AML-193 (cell line): ENCODE measurements at places on chromosomes 2 and 18.
A peak's percentile ranks its signal among the peaks of the same experiment; 100 is the strongest.

GRCh38 chr18:10726198-10727068, 200.6 kb downstream of the NAPG start:
- no peak for DNase-seq

- DNase-seq, result no peak
Measured at GRCh38 chr2:67900826-67901225, 162.0 kb downstream of the C1D start.

DNA sequence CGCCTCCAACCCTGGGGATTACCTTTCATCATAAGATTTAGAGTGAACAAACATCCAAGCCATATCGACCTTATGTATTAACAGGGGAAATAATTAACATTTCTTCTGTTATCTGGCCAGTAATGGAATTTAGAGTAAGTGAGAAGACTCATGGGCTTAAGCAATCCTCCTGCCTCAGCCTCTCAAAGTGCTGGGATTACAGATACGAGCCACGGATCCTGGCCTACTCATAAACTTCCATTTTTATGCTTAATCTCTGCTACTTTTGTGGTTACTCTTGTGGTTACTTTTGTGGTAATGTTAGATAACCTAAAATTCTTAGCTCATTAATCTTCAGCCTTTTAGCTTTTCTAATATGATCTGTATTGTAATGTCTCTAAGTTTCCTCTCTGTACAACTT, 159.3 kb upstream of the SLC8A1 start:
- DNase-seq, result no peak

DNA sequence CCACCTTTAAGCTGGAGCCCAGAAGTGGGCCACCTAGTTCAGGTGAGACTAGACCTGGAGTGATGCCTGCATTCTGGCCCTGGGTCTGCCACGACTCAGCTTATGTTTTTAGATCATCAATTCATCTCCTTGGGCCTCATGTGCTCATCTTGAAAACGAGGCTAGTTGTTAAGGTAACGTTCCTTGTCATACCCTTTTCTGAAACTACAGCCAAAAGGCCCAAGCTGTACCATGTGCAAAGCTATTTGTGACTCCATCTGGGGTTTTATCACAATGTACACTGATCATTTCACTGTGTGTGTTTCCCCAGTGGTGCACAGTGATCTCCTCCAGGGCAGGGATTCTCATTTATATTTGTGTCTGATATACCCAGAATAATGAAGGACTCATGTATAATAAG, 138.4 kb upstream of the COPS8 start:
- no peak for DNase-seq

- no peak for DNase-seq
Measured at GRCh38 chr2:168427451-168427850, 28.6 kb upstream of the CERS6 start.

DNA sequence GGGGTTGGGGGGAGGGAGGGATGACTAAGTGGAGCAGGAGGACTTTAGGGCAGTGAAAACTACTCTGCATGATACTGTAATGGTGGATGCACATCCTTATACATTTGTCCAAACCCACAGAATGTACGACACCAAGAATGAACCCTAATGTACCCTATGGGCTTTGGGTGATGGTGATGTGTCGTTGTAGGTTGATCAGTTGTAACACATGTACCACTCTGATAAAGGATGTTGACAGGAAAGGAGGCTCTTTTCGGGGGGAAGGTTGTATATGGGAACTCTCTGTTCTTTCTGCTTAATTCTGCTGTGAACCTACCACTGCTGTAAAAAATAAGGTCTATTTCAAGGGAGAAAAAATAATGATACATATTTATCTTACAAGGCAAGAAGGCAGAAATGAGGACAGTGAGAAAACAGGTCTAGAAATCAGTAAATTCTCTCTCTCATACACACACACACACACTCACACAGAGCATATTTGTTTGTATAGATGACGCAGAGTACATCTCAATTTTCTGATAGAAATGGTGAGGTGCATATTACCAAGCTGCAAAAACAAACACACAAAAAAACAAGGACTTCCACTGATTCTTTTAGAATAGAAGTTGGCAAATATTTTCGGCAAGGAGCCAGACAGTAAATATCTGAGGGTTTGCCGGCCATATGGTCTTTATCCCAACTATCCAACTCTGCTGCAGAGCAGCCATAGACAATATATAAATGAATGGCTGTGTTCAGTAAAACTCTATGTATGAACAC, 20.2 kb downstream of the FAM124B start:
- DNase-seq, result no peak

DNA sequence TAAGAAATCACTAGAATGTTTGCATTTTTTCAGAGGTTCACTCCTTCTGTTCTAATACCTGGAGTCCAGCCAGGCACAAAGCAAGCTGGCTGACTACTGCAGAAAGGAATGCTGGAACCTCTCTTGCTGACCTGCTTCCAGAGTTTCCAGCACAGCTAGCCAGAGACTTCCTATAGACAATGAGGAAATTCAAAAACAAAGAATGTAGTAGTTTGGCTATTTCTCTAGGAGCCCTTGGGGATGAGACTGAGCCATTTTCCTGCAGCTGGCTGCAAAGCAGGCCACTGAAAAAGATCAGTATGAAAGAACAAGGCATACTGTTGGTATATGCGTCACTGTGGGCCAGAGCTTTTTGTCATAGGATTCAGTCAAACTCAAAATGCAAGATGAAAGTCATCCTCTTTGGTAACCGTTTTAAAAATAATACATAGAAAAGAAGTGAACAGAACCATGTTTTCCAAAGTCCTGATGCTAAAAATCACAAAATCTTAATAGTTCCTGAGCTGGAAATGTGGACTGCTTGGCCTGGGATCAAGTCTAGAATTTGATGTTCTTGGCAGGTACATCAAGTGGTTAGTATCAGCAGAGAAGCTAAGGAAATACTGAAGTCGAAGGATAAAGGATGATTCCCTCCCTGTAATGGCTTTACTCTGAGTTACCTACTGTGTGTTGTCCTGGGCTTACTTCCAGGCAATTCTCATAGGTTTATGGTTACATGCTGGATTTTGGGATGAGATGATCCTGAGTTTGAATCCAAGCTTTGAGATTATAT, 9.0 kb upstream of the DSEL start:
- no peak for DNase-seq

DNA sequence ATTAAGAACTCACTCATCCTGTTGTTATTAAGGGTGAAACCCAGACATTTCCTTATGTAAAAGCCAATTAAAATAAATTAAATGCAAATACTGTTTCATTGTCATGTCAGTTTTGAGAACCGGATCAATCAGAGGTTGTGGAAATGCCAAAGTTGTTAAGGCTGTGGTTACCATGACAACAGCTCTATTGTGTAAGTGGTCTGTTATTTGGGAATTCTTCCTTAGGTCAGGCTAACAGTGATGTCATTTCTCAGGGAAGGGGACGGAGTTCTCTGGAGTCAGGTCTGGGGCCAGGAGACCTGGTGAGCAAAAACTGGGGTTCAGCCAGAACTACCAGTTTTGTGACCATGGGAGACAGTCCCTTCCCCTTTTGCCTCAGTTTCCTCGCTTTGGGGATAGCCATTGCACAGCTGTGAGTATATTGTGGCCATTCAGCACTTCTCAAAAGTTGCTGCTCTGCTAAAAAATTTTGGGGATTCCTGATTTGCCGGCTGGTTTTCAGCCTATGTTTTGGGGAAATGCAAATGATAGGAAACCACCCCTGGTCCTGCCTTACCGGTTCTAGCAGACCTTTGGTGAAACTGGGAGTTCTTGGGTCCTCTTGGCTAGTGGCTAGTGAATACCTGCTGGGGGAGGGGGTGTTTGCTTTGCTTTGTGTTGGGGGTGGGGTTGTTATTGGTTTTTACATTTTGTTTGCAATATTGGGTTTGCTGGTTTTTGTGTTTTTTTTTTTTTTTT, 21.6 kb downstream of the HPCAL1 start:
- no peak for DNase-seq

DNA sequence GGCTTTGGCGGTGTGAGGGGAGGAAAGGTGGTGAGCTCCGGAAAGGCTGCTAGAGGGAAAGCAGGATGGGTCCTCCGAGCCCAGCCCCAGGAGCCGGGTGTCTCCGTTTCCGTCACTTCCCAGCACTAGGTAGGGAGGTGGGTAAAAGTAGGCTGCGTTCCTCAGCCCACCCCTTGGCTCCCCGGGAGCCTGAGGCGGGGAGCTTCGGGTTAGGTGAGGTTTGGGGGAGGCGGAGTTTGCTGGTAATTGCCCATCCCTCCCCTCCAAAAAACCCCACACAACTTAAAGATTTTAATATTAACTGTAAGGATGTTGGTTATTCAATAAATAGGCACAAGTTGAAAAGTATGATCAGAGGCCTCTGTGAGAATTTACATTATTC, 552 bp upstream of the ATF2 start:
- DNase-seq, result peak; percentile 50

DNA sequence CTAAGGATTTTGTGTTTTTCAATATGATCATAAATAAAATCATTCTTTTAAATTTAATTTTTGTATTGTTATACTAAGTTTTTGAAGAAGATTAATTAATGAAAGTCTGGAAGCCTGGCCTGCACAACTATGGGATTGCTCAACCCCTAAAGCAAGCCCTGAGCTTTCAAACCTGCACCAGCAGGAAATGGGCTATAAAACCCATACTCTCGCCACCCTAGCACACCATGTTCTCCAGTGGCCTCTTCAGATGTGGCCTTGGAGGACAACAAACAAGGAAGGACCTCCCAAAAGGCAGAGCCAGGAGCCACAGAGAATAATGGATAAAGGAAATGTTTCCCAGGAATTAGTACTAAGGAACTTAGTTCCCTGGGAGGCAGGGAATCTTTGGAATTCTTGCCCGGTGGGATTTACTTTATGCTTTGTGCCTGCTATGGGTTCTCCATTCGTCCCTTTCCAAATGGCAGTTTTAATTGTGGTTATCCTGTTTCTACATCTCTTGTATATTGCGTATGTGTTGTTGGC, 212.5 kb downstream of the ZFP36L2 start:
- peak; percentile 63 for DNase-seq

- DNase-seq, result no peak
Measured at GRCh38 chr18:67876871-67877270, 360.4 kb upstream of the DSEL start.
